LHCN-M2 (cell line): ENCODE measurements at places on chromosomes 16 and 17. TPM values are rescaled to one million over a fixed set of nuclear protein-coding genes. Genes with fewer than 3 reads are reported as not detected.

DNA sequence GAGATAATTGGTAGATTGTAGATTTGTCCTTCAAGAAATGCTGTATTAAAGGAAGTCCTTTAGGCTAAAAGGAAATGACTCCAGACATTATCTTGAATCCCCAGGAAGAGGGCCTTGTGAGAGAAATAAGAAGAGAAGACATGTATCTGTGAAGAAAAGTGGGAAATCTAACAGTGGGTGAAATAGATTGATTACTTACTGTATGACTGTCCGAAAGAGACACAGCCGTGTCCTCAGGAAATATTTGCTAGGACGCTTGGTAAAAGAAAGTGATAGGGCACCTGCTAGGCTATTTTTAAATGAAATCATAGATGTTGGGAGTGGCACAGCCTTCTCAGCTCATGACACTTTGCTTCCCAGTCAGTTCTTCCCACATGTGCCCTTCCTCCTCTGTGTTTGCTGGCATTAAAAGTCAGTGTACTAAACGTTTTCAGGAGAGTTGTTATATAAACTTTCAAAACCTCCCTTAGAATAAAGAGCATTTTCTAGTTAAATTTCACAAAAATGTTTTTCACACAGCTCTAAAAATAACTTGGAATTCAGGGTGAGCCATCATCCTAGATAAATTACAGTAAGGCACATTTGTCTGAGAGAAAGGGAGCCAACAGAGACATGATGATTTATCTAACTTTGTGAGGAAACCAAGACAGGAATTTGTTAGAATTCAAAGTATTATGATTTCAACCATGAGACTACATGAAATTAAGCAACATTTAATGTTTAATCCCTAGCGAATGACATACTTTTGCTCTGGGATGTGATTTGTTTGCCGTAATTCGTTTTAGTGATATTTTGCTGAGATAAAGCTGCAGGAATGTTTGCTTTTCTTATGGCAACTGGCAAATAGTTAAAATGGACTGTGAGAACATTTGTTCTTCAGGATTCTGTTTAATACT lies 35.0 kb downstream of the DHRS7B start:
- DNase-seq: peak; percentile 32

CUEDC1 gene
- 22.9 and 29.6 TPM in 2 replicates for total RNA-seq

GRCh38 chr17:42346481-42346880 lies 41.8 kb downstream of the STAT3 start:
- no peak for DNase-seq

DNA sequence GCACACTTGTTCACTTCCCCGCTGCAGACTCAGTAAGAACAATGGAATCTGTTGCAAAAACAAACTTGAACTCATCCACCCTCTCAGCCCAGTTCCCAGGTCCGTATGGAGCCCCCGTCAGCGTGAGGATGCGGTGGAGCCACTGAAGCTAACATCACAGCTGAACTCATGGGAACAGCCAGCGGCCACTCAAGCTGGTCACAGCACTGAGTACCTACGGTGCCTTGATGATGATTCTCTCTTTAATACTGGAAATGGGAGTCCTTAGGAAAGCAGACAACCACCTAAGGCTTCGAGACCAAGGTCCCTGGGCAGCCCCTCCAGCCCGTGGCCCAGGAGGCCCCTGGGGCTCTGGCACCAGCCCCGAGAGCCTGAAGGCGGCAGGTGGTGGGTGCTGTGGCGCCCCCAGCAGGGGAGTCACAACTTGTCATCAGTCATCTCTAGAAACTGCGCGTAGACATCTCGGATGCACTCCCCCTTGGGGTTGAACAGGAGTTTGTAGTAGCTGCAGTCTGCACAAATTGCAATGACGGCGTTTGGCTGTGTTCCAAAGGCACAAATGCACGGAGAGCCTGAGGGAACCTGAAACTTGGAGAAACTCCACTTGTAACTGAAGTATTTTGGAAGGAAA lies 31.0 kb upstream of the RHOT1 start:
- DNase-seq: peak; percentile 68

MRPS23 gene
- total RNA-seq: 29.9 and 32.1 TPM in 2 replicates

SMIM5 gene
- total RNA-seq: 0.17 and 0.90 TPM in 2 replicates

ZACN gene
- not detected in 2 replicates for total RNA-seq

GRCh38 chr17:4365103-4365627 lies 1.3 kb downstream of the UBE2G1 start:
- DNase-seq: peak; percentile 91

GRCh38 chr16:82699711-82700495 lies 73.1 kb downstream of the CDH13 start:
- peak; percentile 79 for DNase-seq

CCL22 gene
- total RNA-seq: not detected in 2 replicates

VWA3A gene
- not detected in 2 replicates for total RNA-seq

GRCh38 chr16:66950971-66951790 lies 9.9 kb upstream of the CES3 start:
- peak; percentile 35 for DNase-seq

DNA sequence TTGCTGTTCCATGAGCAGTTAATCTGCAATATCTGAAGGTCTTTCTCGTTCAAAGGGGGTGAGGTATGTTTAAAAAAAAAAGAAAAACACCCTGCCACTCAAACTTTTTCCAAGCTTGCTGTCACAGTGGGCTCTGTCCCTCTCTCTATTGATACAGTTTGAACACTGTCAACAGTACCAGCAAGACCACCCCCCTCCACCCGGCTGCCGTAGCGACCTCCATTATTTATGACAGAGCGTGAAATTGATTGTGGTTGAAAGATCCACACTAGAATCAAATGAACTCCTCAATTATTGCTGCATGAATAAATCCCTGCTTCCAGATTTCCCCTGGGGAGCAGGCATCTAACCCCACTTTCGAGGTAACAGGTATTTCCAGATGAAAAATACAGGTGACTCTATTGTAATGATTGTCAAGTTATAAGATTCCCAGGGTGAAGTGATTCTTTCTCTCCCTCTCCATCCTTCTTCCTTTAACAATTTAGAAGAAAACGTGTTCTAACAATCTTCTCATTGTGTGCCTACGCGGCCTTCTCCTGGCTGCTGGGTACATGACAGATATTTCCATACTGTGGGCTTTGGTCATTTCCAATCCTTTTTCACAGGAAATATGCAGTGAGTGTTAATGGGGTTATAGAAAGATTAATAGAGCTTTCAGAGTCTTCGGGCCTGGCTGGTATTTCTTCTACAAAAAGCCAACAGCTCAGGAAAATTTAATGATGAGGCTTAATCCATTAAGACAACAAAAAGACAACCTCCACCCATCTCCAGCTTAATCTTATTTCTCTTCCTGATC lies 135.7 kb upstream of the C16orf82 start:
- DNase-seq: no peak

DLX4 gene
- 0.06 TPM in 1 of 2 replicates, not detected in the other for total RNA-seq

GRCh38 chr16:69463876-69464275 lies 39.5 kb downstream of the CYB5B start:
- DNase-seq: no peak

DNA sequence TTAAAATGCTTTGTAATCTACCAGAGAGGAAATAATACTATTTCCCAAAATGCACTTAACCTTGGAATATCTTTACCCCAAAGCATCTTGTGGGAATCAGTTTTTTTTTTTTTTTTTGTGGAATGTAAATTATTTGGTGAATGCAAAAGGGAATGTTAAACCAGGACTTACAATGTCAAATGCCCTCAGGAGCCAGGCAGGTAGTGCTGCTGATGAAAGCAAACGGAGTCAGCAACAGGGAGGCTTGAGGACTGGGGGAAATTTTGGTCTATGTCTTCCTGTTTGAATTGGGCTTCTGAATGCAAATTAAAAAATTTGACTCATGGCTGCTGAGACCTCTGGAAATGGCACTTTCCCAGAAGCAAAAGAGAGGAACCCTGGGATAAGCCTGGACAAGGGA lies 96.5 kb upstream of the NLRP1 start:
- no peak for DNase-seq

TM4SF5 gene
- not detected in 2 replicates for total RNA-seq

DNA sequence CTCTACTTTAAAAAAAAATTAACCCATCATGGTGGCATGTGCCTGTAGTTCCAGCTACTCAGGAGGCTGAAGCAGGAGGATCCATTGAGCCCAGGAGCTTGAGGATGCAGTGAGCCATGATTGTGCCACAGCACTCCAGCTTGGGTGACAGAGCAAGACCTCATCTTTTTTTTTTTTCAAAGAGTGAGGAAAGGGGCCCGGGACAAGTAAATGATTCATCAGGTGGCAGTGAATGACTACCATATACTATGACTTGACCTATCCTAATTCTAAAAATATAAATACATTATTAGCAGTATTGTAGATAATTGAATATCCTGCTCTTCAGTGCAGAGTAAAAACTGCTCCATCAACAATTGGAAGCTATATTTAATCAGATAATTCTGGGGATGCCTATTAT lies 55.3 kb downstream of the CLUH start:
- DNase-seq: no peak

GRCh38 chr16:46736695-46737094 lies 11.4 kb downstream of the MYLK3 start:
- no peak for DNase-seq

DNA sequence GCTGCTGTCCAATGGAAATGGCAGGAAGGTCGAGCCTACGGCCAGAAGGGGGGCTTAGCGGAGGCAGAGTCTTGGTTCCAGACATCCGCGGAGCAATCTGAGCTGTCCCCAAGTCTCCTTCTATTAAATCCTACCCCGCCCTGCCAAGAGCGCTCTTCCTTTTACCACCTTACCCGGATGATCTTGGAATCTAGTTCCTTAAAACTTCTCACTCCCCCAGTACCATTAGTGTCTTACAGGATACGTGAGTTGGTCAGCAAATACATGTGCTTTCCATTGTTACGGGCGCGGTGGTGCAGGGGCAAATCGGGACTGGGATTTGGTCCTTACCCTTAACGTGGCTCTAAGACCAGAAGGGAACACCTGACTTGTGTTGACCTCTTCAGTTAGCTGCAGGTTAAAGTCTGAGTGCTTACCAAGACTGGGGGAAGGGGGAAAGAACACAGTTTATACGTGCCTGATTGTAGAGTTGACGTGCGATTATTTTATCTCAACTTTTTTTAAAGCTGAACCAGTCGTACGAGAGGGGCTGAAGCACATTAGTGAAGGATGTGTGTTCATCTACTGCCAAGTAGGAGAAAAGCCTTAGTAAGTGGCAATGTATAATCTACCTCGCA lies 495 bp downstream of the TXNDC17 start:
- DNase-seq: no peak

ASPA gene
- 0.23 and 0.45 TPM in 2 replicates for total RNA-seq

SEPTIN1 gene
- total RNA-seq: 0.17 TPM in 1 of 2 replicates, not detected in the other

DNA sequence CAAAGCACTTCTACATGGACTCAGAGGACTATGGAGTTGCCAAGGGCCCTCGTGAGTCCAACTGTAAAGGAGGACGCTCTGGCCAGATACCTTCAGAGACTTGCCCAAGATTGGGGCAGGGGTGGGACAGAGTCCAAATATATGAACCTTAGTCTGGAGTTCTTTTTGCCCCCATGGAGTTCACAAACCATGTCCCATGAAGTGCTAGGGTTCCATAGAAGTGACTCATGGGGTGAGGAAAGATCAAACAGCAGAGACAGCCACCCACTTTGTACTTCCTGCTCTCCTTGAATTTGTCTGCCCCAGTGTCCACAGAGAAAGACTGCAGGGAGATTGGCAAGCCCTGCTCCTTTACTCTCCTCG lies 29.0 kb downstream of the SRL start:
- DNase-seq: peak; percentile 57

ACSM2A gene
- not detected in 2 replicates for total RNA-seq

- DNase-seq: peak; percentile 8
These were observed 142.5 kb downstream of the IRX3 start for GRCh38 chr16:54143934-54144571.

- DNase-seq: peak; percentile 76
These were observed 1.8 kb downstream of the ZBTB4 start for GRCh38 chr17:7477392-7478275.

DNA sequence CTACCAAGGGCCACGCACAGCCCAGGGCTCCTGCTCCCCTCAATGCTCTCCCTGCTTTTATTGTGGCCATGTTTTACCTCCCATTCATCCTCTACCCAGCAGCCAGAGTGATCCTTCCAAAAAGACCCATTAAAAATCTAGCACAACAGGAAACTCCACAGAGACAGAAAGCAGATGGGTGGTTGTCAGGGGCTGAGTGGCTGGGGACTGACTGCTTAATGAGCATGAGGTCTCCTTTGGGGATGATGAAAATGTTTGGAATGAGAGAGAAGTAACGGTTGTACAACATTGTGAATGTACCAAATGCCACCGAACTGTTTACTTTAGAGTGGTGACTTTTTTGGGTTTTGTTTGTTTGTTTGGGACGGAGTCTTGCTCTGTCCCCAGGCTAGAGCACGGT lies 107.4 kb downstream of the GAS7 start:
- no peak for DNase-seq

GRCh38 chr17:43648916-43649315 lies 12.8 kb downstream of the MEOX1 start:
- DNase-seq: no peak

NGFR gene
- 25.4 and 40.2 TPM in 2 replicates for total RNA-seq

NDUFB10 gene
- total RNA-seq: 244 and 288 TPM in 2 replicates

EFCAB13 gene
- 2.9 and 4.3 TPM in 2 replicates for total RNA-seq

DNA sequence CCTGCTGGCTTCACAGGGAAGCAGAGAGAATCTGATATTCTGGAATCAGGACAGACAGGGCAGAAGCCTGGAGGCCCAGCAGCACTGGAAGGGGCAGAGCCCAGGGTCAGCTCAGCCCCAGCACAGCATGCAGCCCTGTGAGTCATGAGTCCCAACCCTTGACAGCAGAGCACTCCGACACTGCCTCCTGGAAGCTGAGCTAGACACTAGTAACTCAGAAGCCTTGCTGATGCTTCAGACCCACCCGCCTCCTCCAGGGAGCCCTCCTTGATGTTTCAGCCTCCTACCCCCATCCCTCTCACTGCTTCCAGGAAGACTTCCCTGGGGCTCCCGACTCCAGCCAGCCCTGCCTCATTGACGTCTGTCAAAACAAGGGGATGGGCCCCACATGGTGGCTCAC lies 6.9 kb downstream of the CAMKK1 start:
- peak; percentile 80 for DNase-seq

JPH3 gene
- total RNA-seq: not detected in 2 replicates

APRT gene
- total RNA-seq: 142 and 145 TPM in 2 replicates

- DNase-seq: no peak
These were observed 2.0 kb downstream of the ZNF319 start for GRCh38 chr16:57998486-57998885.

DNASE1L2 gene
- total RNA-seq: 1.4 and 2.2 TPM in 2 replicates
